D341Med (cell line): ENCODE measurements at places on chromosomes 2 and 18.

- no peak for DNase-seq
These were observed 51.6 kb downstream of the SPP2 start for GRCh38 chr2:234102112-234102511.

GRCh38 chr2:84905181-84906107, at the start of gene TMSB10:
Gene TMSB10, plus strand, starts transcription at chr2:84905656.
- DNase-seq = peak; percentile 98

DNA sequence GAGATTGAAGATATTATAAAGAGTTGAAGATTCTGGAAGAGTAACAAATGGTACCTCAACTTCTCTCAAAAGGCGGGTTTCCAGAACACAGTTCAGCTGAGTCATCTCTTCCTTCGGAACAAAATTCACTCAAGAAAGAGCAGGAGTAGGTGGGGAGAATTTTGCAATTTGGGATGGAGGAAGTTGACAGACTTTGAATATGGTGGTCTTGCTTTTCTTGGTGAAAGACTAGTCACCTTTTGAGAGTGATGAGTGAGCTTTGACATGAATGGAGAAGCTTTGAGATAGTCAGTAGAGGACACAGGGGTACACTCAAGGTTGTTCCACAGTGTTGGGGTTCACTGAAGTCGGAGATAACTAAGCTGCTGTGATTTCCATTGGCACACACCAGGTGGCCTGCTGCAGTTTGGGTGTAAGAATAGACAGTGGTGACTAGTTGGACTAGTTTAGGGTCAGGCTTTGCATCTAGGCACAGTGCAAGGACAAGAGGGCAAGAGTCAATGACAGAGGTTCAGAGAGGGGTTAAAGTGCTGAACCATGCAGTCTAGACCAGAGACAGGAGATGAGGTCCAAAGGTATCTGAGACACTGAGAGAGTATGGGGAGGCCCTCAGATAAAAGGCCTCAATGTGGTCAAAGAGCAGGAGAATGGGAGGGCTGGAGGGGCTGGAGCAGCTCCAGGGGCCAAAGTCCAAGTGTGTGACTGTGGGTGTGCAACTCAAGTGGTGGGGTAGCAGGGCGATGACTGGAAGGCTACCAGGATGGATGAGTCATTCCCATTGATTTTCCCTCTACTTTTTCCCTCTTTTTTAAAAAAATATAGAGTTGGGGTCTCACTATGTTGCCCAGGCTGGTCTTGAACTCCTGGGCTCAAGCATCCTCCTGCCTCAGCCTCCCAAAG, 7.7 kb downstream of the CCL20 start:
- DNase-seq = no peak

GRCh38 chr2:224094413-224094812, 55.3 kb upstream of the SERPINE2 start:
- no peak for DNase-seq

- DNase-seq = no peak
These were observed 240.2 kb downstream of the ALPK2 start for GRCh38 chr18:58388736-58389135.

DNA sequence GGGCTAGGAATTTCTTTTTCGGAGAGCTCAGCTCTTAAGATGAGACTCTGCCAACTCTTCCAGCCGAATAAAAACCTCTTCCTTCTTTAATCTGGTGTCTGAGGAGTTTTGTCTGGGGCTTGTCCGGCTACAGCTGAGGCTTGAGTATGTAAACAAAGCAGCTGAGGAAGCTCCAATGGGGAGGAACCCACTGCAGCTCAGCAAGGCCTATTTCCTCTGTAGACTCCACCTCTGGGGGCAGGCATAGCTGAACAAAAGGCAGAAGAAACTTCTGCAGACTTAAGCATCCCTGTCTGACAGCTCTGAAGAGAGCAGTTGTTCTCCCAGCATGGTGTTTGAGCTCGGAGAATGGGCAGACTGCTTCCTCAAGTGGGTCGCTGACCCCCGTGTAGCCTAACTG, 838.7 kb downstream of the CCDC85A start:
- no peak for DNase-seq

- no peak for DNase-seq
These were observed 51.7 kb downstream of the IMPA2 start for GRCh38 chr18:12032786-12033642.

GRCh38 chr2:240956935-240957655, 41.3 kb upstream of the SNED1 start:
- no peak for DNase-seq

- DNase-seq = no peak
These were observed 253.7 kb downstream of the DYM start for GRCh38 chr18:49206717-49207116.

DNA sequence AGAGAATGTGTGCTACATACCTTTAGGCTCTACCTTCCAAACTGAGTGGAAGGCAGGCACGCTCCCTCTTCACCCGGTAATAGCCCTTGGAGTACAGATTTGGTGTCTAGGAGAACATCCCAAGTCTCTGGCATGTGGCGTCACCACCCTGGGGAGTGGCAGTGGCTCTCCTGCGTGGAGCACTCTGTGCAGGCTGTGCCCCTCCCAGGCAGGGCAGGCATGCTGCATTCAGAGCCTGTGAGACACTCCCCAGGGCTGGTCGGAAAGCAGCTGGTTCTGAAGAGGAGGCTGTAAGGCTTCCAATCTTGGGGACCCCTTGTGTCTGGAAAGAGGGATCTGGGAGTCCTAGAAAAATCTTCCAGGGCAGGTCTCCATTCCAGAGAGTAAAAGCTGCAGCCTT, 193.3 kb downstream of the ANKRD30B start:
- no peak for DNase-seq

- no peak for DNase-seq
These were observed 4.6 kb downstream of the IL37 start for GRCh38 chr2:112915300-112916144.

- no peak for DNase-seq
These were observed 65.6 kb downstream of the WDR7 start for GRCh38 chr18:56716692-56717146.

DNA sequence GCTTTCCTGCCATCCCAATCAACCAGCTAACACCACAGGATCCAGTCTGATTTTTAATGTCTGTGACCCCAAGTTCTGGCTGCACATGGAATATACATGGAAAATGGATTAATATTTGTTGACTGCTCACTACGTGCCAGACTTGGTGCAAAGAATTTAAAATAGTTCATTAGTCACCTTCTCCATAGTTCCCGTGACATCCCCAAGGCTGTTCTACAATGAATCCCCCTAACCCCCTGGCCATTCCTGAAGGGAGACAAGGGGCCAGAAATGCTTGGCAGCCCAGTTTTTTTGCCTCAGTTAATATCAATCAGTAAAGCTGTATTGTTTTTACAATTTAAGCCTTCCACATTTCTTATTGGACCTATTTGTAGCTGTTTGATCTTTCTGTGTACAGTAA, 71.0 kb upstream of the ST3GAL5 start:
- DNase-seq = no peak

DNA sequence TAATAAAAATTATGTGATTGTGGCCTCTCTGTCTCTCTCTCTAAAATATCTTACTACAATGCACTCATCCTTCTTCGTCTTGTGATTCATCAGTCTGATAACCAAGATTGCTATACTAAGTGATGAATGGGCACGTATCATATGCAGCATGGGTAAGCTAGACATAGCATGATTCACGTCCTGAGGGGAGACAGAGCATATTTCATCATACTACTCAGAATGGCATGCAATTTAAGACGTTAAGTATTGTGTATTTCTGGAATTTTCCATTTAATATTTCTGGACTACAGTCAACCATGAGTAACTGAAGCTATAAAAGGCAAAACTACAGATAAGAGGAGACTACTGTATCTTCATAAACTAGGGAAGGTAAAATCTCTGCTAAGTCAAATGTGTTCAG, 97.0 kb upstream of the CD226 start:
- no peak for DNase-seq

- no peak for DNase-seq
These were observed 7.0 kb downstream of the TMEM131 start for GRCh38 chr2:97988722-97989121.

DNA sequence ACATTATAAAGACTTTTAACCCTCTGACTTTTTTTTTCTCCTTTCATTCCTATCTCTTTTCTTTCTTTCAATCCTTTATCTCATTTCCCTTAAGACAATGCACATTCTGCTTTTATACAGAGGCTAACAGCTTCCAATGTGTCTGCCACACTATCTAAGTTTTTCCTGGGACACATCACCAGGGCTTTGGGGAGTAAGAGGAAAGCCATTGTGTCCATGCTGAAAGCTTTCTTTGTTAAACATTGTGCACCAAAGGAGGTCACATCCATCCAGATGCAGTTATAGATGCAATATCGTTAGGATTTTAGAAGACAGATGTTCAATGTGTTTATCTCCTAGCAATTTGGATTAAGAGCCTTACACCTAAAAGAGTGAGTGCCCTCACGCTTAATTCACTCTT, 534.1 kb downstream of the CNTNAP5 start:
- no peak for DNase-seq

- no peak for DNase-seq
These were observed 144.1 kb downstream of the AGAP1 start for GRCh38 chr2:235637896-235638295.

DNA sequence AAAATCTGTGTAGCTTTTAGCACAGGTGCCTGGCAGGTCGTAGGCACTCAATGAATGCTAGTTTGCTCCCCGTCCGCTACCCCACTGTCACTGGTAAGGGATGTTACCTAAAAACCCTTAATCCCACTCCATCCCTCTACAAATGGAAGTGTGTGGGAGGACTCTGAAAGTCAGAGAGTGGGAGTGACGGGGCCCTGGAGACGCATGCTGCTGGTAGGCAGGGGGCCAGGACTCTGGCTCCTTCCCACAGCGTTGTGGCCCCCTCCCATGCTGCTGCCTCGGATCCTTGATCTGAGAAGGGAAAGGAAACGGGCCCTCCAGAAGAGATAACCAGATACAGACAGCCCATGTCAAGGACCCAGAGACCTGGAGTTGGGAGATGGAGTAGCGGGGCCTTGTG, 249.3 kb downstream of the HAUS1 start:
- no peak for DNase-seq

- no peak for DNase-seq
These were observed 12.4 kb upstream of the NBEAL1 start for GRCh38 chr2:203002054-203002821.

- DNase-seq = no peak
These were observed 3.7 kb downstream of the ANKRD23 start for GRCh38 chr2:96839875-96840850.

DNA sequence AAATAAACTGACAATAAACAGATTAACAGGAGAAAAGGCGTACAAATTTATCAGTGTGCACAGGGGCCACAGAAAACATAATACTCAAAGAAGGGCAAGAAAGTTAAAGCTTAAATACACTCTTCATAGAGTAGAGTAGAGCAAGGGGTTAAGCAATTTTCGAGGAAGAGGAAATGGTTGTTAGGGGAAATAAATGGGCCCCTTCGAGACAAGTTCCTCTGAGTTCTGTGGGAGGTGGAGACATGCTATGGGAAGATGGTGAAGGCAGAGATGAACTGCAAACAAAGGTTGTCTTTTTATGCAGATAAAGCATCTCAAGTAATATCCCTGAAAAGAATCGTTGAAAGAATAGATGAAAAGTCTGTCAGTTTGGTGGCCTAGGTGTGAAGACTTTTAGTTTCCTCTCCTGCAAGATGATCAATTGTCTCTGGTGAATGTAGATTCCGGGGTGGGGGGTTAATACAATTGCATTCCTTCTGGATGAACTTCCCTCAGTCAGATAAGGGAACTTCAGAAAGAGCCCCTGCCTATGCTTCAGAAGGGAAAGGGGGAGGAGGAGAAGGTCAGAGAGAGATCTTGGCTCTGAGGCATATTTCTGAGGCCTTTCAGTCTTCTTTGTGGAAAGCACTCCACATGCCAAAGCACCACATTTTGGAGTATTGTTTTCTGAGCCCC, 127.0 kb downstream of the METTL4 start:
- DNase-seq = no peak
